ENCODE measurements at places on chromosomes 3 and 15.

- no peak for DNase-seq
Observed at GRCh38 chr15:37014566-37014965, 85.8 kb downstream of the MEIS2 start.

DNA sequence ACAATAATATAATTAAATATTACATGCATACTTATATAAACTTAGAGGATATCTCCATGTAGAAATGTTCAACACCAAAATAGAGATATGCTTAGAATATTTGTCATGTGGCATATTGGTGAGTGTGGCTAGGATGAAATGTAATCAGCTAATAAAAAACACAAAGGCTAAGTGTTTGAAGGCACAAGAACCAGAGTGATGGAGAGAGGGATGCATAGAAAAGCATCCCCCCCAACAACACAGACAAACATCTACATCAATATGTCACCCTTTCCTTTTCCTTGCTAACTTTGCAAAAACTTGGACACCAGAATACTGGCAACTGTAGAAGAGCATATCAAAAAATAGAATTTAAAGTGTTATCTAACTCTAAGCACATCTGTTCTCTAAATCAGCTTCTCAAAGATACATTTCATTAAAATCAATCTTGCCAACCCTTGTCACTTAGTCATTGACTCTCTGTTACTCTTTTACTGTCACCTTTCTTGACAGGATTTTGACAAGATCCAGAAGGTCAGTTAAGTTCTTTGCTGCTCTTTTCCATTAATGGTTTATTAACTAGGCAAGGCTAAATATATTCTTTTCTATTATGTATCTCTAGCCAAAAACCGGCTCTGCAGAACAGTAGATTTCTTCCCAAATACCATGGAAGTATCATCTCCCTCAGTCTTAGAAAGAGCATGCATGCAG lies 695.9 kb downstream of the OTOL1 start:
- no peak for DNase-seq

DNA sequence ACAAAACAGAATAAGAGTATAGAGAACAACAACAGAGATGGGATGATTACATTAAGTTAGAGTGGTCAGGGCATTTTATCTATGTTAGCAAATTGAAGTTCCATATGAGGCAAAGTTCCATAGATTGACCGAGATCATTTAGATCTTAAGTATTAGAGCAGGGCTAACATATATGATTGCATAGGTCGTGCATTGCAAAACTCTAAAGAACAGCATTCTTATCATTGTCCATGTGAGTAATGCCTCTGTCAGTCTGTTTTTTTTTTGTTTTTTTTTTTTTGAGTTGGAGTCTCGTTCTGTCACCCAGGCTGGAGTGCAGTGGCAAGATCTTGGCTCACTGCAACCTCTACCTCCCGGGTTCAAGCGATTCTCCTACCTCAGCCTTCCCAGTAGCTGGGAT lies 341.7 kb upstream of the KCNH8 start:
- no peak for DNase-seq

DNA sequence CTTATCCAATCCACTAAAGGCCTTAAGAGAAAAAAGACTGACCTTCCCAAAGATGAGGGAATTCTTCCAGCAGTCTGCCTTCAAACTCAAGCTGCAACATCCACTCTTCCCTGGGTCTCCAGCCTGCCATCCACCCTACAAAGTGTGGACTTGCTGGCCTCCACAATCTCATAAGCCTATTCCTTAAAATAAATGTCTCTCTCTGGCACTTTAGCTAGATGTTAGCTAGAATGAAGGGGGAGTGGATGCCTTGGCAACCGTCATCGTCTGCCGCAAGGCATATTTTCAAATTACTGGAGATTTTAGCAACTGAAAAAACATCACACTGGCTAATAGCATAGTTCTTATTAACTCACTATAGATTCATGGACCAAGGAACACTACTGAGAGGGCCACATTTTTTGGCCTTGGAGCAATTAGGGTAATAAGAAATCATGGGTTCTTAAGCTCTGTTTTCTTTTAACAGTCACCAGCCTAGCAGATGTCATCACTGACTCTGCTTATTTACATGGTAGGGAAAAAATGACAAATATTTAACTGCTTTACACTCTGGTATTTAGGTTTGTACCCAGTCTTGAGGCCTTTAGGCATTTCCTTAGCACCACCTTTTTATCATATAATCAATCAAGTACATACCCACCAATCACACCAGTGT lies 245.3 kb downstream of the MYRIP start:
- DNase-seq: no peak

DNA sequence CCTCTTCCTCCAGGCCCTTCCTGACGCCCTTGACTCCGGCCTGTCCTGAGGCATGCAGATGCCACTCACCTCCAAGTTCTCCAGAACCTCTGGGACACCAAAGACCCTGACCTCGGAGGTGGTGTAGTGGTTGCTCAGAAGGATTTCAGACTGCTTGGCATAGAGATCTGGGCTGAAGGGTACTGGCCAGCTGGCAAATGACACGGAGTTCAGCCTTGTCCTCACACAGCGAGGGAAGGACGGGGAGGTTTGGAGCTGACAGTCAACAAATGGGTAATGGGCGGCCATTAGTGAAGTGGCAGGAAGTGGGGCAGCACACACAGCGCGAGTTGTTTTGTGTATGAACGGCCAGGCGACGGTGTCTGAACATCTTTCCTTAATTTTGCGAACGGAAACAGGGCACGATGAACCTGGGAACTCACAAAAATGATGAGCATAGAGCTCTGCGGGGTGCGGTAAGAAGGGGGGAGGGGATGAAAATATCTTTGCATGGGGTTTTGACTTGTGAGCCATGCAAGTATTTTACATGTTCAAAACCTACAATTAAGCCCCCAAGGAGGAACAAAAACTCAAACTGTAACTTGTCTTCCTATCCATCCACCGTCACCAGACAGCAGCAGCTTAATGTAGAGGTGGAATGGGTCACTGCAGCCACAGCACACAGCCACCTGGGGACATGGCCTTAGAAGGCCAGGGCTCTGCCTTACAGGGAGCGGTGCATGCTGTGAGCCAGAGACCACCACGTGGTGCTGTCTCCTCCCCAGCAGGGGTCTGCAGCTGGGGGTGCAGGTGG lies 43.6 kb upstream of the RPL32 start:
- no peak for DNase-seq

DNA sequence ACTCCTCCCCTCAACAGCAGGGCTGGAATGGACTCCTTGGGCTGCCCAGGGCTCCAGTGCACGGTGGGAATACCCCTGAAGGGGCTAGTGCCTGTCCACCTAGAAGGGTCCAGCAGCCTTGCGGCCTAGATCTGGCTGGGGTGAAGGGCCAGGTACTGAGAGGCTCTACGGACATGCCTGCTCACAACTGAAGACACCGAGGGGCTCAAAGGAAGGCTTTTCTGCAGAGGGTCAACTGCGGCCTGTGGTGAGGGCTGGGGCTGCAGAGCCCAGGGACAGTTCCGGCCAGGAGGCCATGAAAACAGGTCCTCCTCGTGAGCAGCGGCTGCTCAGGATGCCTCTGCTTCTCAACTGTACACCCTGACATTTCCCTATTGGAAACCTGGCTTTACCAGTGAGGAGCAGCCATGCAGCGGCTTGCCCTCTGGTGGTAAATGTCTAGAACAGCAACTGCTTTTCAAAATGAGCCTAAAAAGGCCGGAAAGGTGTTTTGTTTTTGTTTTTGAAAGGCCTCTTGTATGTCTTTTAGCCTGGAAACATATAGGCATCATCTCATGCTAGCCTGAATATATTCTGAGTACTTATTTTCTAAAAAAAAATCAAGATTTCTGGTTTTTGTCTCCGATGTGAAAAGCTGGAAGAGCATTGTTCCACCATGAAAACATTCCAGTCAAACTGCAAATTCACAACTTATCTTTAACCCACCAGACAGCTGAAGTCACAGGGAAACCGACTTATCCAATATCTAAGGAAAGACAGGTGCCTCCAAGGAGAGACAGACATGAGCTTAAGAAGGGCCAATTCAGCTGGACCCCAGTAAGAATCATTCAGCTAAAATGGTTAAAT lies 163.4 kb downstream of the KLF13 start:
- peak; percentile 47 for DNase-seq

- no peak for DNase-seq
Observed at GRCh38 chr3:70803319-70803718, 490.9 kb upstream of the MDFIC2 start.

DNA sequence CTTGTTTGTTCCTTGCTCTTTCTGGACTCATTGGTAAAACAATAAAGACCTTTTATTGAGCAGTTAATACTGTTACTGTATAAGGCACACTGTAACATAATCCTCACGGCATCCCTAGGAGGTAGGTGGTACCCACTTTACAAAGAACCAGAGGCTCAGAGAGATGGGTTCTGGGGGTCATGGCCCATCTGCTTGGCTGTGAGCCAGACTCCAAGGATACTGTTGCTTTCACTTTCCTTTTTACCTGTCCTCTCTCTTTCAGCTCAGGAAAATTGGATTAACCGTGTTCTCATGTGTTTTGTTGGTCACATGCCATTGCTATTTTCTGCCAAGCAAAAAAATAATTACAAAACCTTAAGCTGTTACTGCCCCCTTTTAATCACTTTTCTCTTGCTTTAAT lies 34.8 kb upstream of the FILIP1L start:
- DNase-seq: no peak

DNA sequence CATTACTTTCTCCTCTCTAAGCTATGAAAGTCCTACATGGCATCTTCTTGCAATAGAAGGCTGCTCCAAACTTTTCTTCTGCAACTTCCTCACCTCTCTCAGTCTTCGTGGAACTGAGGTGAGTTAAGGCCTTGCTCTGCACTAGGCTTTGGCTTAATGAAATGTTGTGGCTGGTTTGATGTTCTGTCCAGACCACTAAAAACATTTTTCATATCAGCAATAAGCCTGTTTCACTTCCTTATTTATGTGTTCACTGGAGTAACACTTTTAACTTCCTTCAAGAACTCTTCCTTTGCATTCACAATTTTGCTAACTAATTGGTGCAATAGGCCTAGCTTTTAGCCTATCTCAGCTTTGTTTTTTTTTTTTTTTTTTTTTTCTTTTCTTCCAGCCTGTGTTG lies 335.3 kb upstream of the NECTIN3 start:
- no peak for DNase-seq

GRCh38 chr15:40995656-40996055 lies 42.4 kb downstream of the CHAC1 start:
- DNase-seq: no peak

- DNase-seq: no peak
Observed at GRCh38 chr15:101104141-101104540, 147.7 kb downstream of the CHSY1 start.

- no peak for DNase-seq
Observed at GRCh38 chr3:120182613-120183511, 88.6 kb upstream of the GSK3B start.

- DNase-seq: no peak
Observed at GRCh38 chr3:186467969-186468368, 76.2 kb downstream of the CRYGS start.

- no peak for DNase-seq
Observed at GRCh38 chr3:10957976-10958749, 34.4 kb upstream of the SLC6A1 start.

DNA sequence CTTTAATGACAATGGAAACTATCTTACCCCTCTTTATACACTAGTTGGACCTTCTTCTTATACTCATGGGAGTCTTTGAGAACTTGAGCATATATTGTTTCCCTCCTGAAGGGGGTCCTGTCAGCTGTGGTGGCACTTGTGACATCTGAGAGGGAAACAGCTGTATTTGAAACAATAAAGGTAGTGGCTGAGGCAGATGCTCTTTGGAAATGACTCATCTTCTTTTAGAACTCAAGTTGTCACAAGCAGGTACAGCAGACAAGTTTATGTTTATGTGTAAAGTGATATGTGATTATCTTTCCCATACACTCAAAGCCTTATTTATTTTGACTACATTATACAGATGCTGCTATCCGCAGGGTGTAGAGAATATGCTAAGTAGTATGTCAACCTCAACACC lies 220.0 kb upstream of the GRM7 start:
- DNase-seq: no peak

- DNase-seq: no peak
Observed at GRCh38 chr15:63243776-63244175, 33.6 kb upstream of the APH1B start.

DNA sequence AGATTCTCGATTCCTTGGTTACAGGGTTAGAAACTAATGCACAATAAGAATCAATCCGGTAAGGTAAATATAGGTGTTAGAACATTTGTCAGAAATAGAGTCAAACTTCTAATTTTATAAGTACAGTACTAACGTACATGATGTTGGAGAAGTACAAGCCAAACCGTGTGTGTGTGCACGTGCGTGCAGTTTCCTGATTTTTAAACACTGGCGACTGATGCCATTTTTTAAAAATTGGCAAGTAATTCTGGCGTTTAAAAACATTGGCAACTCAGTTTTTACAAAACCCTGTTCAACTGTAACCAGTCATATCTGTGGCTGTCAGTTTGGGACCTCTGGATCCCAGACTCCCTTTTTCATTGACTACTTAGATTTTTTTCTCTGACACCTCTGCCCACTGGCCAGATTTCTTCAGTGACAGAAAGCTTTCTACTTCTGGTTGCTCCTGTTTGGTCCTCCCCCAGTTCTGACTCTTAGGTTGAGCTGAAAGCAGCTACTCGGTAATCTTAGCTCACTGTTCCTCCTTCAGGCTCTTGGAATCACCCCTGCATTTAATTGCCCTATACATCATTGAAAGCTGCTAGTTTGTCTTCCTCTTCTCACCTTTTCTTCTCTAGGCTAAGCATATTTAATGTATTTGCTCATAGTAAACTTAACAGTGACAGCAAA lies 843 bp downstream of the ATG7 start:
- DNase-seq: no peak

DNA sequence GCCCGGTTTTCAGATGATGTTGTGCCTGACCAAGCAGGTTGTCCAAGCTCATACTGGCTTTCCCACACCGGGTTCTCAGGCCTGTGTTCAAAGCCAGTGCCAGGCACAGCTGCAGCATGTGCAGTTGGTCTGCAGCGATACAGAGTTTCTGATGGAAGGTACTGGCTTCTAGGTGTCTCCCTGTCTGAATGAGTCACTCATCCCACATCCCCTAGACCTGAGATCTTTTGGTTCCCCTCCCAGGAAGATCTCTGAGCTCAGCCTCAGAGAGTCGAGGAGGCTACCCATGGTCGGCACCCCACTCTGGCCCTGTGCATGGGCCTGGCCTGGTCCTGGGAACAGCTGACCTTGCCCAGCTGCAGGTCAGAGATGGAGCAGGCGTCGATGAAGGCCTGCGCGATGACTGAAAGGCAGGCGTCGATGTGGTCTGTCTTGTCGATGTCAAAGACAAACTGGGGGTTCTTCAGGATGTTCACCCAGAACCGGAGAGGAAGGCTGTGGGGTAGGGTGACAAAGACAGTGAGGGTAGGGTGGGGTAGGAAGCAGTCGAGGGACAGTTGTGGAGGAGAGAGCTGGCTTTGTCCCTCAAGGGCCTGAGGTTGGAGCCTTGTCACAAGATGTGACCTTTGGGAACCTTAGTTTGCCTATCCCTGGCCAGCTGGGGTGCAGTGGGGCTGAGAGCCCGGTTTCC lies 15.3 kb downstream of the H1-8 start:
- peak; percentile 76 for DNase-seq
